ENCODE measurements at places on chromosomes 7 and 10.
A peak's percentile ranks its signal among the peaks of the same experiment; 100 is the strongest.

DNA sequence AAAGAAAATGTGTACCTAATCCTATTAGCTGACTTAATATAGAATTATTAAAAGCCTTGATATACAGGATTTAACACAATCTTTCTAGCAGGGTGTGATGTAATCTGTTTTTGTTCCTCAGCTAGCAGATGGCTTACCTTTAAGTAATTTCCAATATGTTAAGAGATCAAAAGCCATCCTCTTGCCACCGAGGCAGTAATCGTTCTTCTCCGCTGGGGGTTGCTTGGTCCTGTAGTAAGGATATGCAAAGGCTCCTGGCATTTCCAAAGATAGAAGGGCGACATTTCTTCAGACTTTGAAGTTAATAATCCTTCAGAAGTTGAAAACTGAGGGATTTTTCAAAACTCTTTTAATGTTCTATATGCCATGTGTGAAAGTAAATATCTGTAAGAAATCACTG lies 156.4 kb downstream of the FZD1 start:
- DNase-seq = no peak

- no peak for DNase-seq
Measured at GRCh38 chr7:20521243-20521642, 94.2 kb upstream of the ABCB5 start.

DNA sequence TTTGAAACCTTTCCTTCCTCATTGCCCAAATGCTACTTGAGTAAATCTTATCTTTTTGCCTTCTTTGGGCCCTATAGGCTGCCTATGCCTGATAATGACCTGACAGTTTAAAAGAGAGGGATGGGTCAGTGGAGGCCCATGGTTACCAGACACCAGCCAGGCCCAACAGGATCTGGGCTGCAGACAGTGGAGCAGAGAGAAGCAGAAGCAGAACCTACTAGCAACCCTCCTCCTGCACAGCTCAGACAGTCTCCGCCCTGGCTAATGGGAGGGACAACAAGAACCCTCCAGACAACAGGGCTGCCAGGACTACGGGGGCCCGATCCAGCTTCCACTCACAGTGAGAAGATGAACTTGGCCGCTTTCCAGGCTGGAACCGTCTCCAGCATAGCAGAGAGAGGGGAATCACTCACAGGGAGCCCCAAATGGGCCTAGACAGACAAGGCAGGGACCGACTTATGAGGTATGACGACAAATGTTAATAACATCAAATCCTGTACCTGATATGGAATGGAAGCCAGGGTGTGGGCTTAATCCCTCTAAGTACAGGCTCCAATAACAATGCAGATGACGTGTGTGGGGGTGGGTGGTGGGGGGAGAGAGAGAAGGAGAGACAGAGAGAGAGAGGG lies 31.7 kb upstream of the DGKI start:
- no peak for DNase-seq

- no peak for DNase-seq
Measured at GRCh38 chr7:82726038-82726800, 282.6 kb upstream of the CACNA2D1 start.

GRCh38 chr7:18555968-18556367 lies 60.4 kb downstream of the HDAC9 start:
- no peak for DNase-seq

GRCh38 chr7:87416682-87417587 lies 58.5 kb downstream of the ABCB4 start:
- peak; percentile 75 for DNase-seq

GRCh38 chr10:102644646-102645387 lies 538 bp downstream of the TRIM8 start:
- peak; percentile 73 for DNase-seq

- DNase-seq = no peak
Measured at GRCh38 chr7:50156706-50157105, 63.7 kb upstream of the ZPBP start.

- DNase-seq = no peak
Measured at GRCh38 chr10:121927318-121927840, 452 bp downstream of the ATE1 start.

DNA sequence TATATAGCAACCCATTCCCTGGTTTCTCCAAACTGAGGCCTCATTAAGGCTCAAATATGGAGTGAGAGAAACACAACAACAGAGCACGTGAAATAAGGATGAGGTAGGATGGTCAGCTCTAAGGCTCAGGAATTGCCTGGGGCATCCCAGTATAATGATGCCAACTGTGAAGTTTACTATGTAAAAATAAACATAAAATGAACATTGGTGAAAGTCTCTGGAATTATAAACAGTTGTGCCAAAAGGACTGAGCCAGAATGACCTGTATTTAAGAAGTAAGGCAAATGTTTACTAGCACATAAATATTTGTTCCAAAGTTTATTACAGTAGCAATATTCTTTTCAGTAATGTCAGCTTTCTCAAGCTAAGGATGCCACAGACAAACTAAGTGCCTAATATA lies 64.6 kb downstream of the ZNF680 start:
- DNase-seq = no peak

GRCh38 chr7:36064676-36065075 lies 88.4 kb upstream of the EEPD1 start:
- DNase-seq = no peak

- no peak for DNase-seq
Measured at GRCh38 chr7:105674200-105674920, 93.1 kb upstream of the EFCAB10 start.

DNA sequence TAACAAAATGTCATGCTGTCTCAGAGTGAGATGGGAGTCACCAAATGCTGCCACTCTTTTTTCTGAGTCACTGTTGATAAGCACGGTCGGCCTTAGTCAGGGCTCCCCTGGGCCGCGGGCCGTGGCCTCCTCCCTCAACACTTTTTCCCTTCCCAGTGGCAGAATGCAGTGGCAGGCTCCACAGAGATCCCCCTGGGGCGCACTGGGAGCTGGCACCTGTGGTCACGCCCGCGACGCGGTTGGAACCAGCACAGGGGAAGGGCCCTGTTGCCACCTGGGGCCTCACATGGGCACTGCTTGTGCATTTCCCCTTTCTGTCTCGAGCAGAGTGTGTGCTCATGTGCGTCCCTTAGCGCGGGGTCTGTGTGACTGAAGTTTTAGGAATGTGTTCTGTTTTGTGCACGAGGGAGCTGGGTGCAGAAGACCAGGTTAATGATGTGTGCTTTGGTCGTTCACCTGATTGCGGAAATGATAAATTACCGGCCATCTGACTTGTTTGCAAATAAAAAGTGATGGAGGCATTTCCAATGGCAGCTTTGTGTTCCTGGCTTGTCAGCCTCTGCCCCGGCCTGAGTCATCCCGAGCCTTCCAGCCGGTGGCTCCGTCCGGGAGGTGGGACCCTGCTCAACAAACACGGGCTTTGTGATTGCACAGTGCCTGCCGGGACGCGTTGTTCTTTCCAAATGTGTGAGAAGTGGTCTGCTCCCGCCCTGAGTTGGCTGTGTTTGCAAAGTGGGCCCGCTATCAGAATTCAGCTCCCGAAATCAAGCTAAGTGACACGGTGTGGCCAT lies 100.7 kb downstream of the NKX6-2 start:
- DNase-seq = no peak

GRCh38 chr10:96470116-96470743 lies 43.5 kb downstream of the TLL2 start:
- DNase-seq = peak; percentile 36

- no peak for DNase-seq
Measured at GRCh38 chr7:95255691-95256090, 68.6 kb downstream of the PON1 start.

GRCh38 chr10:33968983-33969382 lies 634.5 kb upstream of the NRP1 start:
- DNase-seq = no peak

- DNase-seq = peak; percentile 20
Measured at GRCh38 chr10:78196964-78197363, 163.3 kb downstream of the RPS24 start.

DNA sequence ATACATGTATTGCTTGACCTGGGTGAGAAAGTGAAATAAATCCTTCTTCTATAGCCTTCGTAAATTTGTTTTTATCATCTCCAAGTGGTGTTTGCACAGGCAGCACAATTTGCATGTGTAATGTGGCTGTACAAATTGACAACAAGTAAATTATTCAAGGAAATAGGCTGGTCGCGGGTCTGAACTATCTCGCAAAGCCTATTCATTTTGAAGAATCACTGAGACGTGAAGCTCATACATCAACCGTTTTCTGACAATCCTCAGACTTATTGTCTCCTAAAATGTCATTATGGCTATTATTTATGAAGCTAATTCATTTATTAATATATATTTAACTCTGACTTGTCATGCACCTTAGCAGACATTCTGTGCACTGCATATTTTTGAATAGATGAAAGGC lies 16.2 kb upstream of the FAM204A start:
- no peak for DNase-seq

- no peak for DNase-seq
Measured at GRCh38 chr7:94618126-94618525, 37.8 kb downstream of the SGCE start.

GRCh38 chr10:23106331-23107072 lies 11.1 kb downstream of the MSRB2 start:
- DNase-seq = no peak

DNA sequence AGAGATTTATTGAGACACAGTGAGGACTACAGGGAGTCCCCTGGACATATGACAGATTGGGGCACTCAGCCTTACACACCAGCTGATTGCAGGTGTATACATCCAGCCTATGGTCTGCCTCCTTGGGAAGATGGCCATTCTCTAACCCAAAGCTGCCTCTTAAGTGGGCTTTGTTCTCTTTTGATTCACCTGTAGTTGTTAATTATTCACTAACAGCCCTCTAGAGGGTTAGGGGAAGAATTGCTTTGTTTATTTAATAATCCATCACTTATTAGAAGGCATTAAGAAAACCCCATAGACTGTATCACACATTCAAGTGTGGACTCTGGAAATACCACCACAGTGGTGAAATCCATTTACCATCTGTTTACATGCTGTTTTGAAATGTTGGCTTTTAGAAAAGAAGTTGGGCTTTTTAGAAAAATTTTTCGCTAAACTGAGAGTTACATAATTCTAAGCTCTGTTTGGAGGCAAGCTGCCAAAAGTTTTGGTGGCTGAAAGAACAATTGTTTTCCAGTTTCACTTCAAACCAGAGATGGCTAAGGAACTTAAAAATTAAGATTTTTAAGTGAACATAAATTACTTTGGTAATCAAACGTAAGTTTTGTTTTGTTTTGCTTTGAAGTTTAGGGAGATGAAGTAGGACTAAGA lies 379.1 kb downstream of the ADRA2A start:
- peak; percentile 8 for DNase-seq

- DNase-seq = no peak
Measured at GRCh38 chr7:1819259-1819841, 149.3 kb downstream of the ELFN1 start.

GRCh38 chr7:106165337-106165736 lies 53.2 kb upstream of the SYPL1 start:
- peak; percentile 41 for DNase-seq

DNA sequence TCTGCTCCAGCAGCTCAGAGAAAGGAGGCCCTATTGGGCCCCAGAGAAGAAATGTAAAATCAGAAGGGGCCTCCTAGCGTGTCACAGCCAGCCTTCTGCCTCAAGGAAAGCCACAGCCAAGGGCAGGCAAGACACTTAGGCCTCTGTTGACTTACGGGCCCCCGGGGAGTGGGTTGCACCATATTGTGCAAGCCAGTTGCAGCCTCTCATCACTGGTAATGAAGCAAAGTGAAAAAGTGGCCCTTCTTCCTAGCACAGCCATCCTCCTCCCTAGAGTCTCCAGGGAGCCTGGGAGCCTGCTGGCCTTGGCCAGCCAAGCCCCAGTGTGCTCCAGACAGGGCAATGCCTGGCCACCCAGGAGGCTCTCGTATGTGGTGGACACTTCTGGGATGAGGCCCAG lies 56.2 kb upstream of the GDF10 start:
- no peak for DNase-seq

GRCh38 chr7:39510864-39511354 lies 55.3 kb upstream of the YAE1 start:
- DNase-seq = peak; percentile 4

GRCh38 chr10:1652151-1652550 lies 85.2 kb downstream of the ADARB2 start:
- DNase-seq = no peak

DNA sequence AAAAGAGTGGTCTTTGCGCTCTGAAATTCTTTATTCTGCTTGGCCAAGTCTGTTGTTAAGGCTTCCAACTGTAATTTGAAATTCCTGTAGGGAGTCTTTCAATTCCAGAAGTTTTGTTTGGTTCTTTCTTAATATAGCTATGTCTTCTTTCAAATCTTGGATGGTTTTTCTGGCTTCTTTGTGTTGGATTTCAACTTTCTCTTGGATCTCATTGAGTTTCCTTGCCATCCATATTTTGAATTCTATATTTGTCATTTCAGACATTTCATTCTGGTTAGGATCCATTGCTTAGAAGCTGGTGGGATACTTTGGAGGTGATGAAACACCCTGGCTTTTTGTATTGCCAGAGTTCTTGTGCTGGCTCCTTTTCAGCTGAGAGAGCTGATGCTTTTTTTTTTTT lies 55.5 kb downstream of the ZNF783 start:
- no peak for DNase-seq

GRCh38 chr10:1401071-1401965 lies 336.0 kb downstream of the ADARB2 start:
- no peak for DNase-seq

GRCh38 chr7:1237704-1238255 lies 5.1 kb downstream of the UNCX start:
- no peak for DNase-seq

DNA sequence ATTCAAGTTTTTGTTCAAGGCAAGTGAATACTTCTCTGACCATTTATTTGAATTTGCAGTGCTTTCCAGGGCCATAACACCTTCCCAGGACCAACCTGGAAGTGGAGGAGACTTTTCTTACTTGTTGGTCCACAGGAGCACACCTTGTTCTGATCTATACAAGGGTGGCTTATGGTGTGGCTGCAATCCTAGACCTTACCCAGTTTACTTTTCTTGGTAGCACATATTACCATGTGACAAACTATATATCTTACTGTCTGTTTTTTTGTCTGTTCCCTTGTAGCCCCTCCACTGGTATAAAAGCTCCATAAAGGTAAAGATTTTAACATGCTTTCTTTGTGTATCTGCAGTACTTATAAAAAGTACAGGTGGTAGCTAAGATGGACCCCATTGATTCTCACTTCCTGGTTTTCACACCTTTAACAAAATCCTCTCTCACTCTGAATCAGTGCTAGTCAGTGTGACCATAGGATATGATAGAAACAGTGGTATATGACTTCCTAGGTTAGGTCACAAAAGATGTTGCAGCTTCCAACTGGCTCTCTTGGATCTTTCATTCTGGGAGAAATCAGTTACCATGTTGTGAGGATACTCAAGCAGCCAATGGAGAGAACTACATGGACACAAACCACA lies 5.6 kb upstream of the ASB4 start:
- DNase-seq = no peak

GRCh38 chr10:47077386-47077785 lies 166.2 kb downstream of the PTPN20 start:
- no peak for DNase-seq

DNA sequence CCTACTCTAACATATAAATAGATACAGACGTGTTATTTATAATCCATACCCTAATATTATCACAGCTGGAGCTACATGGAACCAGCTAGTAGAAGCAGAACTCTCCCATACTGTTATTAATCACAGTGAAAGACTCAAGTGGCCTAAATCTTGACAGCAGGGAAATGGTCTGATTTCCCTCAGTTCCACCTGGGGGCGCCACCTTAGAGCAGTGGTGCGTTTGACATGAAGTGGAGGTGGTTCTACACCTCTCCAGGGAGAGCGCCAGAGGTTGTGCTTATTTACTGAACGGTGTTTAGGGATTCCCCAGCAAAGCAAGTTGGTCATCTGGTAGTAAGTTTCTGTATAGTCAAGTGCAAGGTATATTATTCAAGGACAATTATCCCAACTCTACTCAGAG lies 17.6 kb downstream of the DNTT start:
- no peak for DNase-seq
